ENCODE measurements at places on chromosomes 2 and 18.

DNA sequence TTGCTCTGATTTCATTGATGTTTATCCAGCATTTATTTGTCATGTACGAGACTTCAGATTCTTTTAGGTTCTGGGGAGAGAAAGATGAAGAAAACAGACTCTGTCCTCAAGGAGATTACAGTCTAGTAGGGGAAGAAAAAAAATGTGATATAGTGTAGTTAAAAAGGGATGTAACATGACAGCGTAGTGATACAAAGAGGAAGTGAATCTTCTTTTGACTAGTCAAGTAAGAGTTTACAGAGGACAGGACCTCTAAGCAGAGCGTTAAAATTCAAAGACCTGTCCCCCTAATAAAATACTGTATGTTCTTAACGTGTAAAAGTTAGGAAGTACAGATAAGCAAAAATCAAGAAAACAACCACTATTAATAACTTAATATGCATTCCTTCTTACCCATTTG is 47.7 kb downstream of the NCOA1 start:
- DNase-seq = no peak

- no peak for DNase-seq
Observed at GRCh38 chr2:101140978-101141655, 10.1 kb downstream of the TBC1D8 start.

GRCh38 chr2:99156891-99157290 is 2.1 kb downstream of the LIPT1 start:
- DNase-seq = no peak

GRCh38 chr2:165440367-165440766 is 29.1 kb upstream of the CSRNP3 start:
- DNase-seq = no peak

DNA sequence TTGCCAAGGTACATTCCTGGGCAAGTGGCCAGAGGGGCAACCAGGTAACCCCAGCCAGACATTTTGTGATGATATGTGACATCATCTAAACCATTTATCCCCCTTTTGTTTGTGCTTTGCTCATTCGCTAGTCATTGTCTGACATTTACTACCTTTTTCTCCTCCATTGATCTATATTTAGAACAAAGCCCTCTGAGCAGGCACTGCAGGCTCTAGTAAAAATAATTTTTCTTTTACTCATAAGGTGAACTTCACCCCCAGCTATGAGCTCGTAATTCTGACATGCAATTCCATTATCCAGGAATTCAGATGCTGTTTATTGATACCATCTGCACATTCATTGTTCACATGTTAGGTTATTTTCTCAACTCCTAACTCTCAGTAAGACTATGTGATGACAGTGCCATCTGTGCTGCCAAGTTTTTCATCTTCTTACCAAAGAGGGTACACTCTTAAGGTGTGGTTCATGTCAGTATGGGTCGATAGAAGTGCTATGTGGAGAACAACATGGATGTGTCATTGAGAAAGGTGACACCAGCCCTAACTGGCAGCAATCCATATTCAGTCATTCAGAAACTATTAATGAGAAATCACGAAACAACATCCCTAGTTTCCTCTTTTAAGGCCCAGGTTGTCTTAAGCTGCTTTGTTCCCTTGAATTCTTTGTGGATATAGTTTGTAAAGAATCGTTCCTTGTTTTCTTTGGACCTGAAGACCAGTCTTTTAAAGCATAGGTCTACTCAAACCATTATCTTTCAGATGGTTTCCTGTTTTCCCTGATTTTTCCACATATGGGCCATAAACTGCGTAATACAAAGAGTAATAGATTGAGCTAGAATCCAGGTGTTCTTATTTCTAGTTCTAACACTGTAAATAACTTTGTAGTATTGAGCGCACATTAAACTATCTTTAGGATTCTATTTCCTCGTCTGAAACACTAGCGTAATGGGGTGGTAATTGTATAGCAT is 978.1 kb upstream of the CDH2 start:
- DNase-seq = no peak

Data from stimulated activated CD4-positive, alpha-beta T cell treated with anti-CD3 and anti-CD28 coated beads, Interleukin-1b, Interleukin-23, amount 100 ng/mL, for 48 hours (primary cell).